Cardiac septum (tissue), 1 donor: ENCODE measurements at places on chromosomes 6 and 20. TPM values are rescaled to one million over a fixed set of nuclear protein-coding genes. Genes with fewer than 3 reads are reported as not detected.

The BPIFA3 gene
- not detected for total RNA-seq

The MED23 gene
- total RNA-seq = 12.3 TPM

The HDGFL1 gene
- total RNA-seq = not detected

The THBS2 gene
- total RNA-seq = 28.8 TPM

The BIRC7 gene
- 1.1 TPM for total RNA-seq

The MYH7B gene
- 238 TPM for total RNA-seq

DNA sequence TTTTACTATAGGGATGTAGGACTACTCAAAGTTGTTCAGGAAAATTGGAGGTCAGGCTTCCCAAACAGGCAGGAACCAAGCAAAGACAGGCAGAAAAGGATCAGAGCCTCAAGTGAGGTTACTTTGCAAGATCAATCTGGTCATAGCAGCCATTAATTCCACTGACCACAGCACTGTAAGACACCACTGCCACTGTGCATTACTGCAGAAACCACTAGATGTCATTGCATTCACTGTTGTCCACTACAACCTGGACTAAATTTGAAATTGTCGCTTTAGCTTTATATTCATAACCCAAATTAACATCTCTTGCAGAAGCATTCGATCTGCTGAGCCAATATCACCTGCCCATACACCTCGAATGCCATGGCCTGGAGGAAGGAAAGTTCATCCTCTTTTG is 126.9 kb upstream of the UFL1 start:
- no peak for DNase-seq

GRCh38 chr20:17449031-17449430 is 82.1 kb downstream of the BFSP1 start:
- no peak for DNase-seq

GRCh38 chr6:153590411-153590810 is 448.6 kb upstream of the OPRM1 start:
- no peak for DNase-seq

- no peak for DNase-seq
These were observed 5.5 kb upstream of the PCMTD2 start for GRCh38 chr20:64250027-64250426.

DNA sequence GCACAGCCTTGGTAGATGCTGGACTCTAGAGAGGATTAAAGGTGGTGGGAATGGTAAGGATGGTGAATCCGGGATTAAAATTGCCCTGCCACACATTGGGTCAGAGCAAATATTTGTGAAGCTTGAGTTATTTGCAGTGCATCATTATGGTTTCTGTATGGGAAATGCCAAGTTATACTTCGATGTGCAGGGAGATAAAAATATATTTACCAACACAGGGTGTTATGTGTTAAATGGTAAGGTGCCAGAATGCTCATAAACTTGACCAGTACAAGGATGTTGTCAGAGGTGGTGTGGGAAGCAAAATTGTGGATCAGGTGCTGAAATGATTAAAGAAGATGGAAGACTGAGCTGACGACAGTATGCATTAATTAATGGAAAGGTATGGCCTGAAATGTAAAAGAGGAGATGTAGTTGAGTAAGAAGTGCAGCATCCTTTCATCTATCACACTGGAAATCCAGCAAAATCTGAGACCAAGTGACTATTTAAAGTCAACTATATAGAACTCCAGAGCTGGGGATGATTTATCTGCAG is 262.3 kb downstream of the ADGB start:
- no peak for DNase-seq

DNA sequence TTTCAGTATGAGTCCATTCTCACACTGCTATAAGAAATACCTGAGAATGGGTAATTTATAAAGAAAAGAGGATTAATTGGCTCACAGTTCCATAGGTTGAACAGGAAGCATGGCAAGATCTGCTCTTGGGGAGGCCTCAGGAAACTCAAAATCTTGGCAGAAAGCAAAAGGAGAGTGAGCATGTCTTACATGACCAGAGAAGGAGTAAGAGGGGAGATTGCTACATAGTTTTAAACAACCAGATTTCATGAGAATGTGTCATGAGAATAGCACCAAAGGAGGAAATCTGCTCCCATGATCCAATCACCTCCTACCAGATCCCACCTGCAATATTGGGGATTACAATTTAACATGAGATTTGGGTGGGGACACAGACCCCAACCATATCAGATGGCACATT is 672.4 kb downstream of the HTR1B start:
- no peak for DNase-seq

DNA sequence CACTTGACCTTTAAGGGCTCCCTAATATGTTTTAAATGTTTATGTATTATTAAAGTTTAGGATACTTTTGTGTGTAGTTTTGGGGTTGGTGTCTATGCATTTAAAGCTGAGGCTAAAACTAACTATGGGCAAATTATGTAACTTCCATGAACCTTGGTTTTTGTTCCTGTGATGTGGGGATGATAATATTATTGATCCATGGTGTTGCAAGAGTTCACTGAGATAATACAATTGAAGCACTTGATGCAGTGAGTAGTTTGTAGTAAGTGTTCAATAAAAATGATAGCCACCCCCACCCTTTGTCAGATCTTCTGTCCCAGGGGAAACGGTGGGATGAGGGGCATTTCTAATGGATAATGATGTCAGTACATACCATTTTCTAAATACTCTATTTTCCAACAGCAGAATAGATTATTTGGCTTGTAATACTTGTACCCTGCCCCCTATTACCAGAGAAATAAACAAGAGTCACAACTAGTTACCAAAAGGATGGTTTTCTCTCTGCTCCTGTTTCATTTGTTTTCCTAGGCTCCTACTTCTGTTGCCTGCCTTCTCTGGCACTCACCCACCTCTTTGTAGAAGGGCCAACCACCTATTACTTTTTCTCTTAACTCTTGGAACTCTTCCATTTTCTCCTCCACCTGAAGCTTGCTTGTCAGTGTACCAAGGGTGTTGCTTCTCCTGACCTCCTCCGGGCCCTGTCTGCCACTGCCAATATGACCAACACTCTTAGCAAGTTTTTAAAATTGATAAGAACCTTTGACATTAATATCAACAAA is 97.9 kb downstream of the RCAN2 start:
- no peak for DNase-seq

DNA sequence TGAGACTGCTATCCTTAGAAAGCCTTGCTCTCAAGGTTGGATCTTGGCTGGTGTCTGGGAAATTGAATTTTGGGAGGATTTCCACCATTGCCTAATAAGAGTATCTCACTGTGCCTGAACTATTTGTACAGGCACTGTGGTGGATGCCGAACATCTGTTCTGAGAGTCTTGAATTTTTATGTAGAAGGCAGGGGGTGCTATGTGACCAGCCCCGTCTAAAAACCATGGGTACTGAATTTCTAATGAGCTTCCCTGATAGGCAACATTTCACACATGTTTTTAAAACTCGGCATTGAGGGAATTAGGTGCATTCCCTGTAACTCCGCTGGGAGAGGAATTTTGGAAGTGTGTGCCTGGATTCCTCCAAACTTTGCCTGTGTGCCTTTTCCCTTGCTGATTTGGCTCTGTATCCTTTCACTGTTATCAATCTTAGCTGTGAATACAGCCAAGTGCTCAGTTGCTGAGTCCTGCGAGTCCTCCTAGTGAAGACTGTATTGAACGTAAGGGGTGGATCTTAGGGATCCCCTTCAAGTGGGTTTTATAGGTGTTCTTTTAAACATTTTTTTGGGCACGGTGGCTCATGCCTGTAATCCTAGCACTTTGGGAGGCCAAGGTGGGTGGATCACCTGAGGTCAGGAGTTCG is 27.6 kb upstream of the SCAF8 start:
- DNase-seq = no peak

DNA sequence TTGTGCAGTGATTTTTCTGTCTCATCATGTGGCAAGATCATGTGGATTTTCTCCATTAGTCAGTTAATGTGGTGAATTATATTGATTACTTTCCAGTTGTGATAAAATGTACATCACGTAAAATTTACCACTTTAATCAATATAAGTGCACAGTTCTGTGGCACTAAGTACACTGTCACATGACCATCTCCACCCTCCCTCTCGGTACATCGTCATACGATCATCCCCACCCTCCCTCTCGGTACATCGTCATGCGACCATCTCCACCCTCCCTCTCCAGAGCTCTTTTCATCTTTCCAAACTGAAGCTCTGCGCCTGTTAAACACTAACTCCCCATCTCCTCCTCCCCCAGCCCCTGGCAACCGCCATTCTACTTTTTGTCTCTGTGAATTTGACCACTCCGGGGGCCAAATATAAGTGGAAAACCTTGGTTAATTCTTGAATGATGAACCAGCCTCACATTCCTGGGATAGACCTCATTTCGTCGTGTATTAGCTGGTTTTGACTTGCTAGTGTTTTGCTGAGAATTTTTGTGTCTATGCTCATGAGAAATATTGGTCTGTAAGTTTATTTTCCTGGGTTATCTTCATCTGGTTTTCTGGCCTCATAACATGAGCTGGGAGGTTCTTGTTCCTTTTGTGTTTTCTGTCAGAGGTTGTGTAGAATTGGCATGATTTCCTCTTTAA is 10.8 kb downstream of the NTSR1 start:
- no peak for DNase-seq
